ENCODE measurements at places on chromosomes 7 and 10.

DNA sequence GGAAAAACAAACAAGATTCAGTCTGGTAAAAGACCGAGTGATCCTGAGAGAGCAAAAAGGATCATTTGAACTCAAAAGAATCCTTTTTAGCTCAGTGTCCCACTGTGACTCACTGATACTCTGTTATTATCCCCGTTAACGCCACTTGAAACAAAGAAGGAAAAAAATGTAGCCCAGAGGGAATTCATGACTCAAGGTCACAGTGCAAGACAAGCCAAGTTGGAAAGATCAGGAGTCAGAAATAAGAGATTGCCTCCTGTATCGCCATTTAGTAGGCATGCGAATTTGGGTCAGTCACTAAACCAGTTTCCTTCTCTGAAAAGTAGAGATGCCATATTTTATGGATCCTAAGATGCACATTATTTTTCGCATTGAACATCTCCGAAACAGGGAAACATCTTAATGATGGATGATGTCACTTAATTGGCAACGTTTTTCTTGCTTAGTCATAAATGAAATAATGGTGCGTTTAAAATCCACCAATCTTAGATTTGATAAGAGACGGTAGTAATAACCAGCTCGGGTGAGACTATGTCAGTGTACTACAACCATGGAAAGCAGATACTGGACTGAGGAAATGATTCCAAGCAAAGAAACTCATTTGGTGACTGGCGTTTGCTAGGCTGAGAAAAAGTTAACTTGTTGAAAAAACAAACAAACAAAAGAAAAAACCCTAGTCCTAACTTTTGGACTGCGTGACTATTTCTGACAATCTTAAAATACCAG lies 502.0 kb upstream of the CELF2 start:
- no peak for DNase-seq

GRCh38 chr10:75405598-75406461 lies 4.3 kb upstream of the ZNF503 start:
- DNase-seq: no peak

DNA sequence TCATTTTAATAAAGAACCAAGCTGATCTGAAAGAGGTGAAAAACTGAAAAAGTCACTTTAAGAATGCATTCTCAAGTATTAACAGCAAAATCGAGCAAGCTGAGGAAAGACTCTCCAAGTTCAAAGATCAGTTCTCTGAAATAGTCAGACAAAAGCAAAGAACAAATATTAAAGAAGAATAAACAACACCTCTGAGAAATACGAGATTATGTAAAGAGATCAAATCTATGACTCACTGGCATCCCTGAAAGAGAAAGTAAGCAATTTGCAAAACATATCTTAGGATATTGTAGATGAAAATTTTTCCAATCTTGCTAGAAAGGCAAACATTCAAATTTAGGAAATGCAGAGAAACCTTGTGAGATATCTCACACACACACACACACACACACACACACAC lies 138.4 kb upstream of the HGF start:
- no peak for DNase-seq

- no peak for DNase-seq
Measured at GRCh38 chr7:32501522-32501921, 6.2 kb downstream of the AVL9 start.

- no peak for DNase-seq
Measured at GRCh38 chr7:159114981-159115380, 29.7 kb downstream of the VIPR2 start.

DNA sequence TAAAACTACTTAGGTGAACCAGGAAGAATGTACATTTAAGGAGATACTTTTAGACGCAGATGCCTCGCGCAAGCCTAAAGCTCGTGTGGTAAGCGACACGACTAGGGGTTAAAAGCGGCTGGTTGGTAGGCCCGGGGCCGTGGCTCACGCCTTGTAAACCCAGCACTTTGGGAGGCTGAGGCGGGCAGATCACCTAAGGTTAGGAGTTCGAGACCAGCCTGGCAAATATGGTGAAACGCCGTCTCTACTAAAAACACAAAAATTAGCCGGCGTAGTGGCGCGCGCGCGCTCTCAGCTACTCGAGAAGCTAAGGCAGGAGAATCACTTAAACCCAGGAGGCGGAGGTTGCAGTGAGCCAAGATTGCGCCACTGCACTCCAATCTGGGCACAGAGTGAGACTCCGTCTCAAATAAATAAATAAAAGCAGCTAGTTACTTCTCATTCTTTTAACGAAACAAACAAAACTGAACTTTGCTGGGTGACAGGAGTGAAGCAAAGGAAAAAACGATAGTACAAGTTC lies 879 bp downstream of the NUDT5 start:
- no peak for DNase-seq

- no peak for DNase-seq
Measured at GRCh38 chr10:49609283-49610113, 612 bp upstream of the SLC18A3 start.

DNA sequence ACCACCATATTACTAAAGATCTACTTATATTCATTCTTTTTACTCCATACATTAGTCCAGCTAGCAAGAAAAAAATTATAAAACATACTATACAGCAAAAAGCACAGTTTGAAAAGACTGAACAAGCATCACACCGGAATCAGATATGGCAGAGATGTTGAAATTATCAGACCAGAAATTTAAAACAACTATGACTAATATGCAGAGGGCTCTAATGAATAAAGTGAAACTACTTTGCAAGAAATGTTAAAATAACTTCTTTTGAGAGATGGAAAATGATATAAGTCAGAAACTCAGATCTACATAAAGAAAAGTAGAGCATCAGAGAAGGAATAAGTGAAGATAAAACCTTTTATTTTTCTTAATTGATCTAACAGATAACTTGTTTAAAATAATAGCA lies 50.9 kb downstream of the SGCE start:
- DNase-seq: no peak

DNA sequence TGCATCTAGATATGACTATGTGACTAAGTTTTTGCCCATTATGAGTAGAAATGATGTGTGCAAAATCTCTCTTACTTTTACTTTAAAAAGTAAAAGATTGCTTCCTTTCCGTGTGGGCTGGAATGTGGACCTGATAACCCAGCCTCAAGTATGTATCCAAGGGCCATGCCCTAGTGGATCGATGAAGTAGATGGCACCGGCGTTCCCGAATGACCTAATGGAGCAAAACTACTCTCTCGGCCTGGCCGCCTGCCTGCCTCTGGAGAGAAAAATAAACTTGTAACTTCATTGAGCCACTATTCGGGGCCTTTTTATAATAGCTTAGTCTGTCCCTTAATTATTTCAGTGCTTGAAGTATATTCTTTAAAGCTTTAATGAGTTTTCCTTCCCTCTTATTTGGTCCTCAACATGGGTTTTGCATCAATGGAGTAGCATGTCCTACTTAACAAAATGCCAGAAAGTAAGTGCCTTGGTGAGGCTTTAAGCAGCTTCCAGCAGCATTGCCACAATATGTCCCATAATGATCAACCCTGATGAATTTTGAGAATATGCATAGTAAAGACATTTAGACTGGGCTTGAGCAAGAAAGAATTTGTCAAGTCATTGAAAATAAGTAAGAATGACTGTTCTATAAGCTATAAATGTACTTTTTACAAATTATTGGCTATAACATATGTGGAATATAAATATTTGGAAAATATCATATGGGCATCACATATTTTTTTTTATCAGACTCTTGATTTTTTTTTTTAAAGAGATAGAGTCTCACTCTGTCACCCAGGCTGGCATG lies 61.4 kb downstream of the PLXDC2 start:
- DNase-seq: no peak

GRCh38 chr7:121259826-121260225 lies 69.0 kb upstream of the WNT16 start:
- DNase-seq: no peak

GRCh38 chr10:101230183-101230917 lies 1.1 kb upstream of the LBX1 start:
- no peak for DNase-seq

DNA sequence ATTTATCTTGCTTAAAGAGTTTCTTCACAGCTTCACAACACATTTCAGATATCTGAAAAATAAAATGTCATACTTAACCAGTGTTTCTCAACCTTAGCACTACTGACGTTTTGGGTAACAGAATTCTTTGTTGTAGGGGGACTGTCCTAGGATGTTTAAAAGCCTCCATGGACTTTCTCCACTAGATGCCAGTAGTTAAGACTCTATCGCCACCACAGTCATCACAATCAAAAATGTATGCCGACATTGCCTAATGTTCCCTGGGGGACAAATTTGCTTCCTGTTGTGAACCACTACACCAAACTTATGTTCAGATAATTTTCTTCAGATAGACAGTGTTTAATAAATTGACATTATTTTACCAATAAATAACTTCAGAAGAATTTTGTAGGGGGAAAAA lies 13.4 kb downstream of the NOC3L start:
- DNase-seq: no peak

- DNase-seq: no peak
Measured at GRCh38 chr7:94274828-94275227, 119.9 kb upstream of the COL1A2 start.

DNA sequence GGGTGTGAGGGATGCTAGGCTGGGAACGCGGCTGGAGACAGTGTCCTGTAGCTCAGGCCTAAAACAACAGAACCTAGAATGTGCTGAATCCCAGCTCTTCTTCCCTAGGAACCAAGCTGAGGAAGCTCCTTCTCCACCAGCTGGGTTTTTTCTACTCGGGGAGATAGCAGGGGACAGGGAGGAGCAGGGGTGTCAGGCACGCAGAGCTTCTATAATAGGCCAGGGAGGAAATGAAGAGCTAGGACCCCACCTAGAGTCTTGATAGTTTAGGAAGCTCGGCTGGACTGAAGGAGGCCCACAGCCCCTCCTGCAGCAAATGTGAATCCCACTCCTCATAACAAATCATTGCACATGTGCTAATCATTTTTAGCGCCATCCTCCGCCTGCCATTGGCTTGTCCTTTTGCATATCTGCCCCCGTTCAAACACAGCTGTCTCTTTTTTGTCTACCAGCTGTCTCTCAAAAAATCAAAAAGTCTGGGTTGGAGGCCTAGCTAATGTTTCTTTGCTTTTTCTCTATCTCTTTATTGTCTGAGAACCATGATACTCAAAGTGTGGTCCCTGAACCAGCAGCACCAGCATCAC lies 24.1 kb upstream of the FAM180A start:
- no peak for DNase-seq

GRCh38 chr7:106061301-106061979 lies 50.7 kb downstream of the SYPL1 start:
- no peak for DNase-seq

GRCh38 chr10:89915021-89915420 lies 213.6 kb downstream of the KIF20B start:
- DNase-seq: no peak

- DNase-seq: no peak
Measured at GRCh38 chr10:101028446-101029337, 2.2 kb downstream of the PDZD7 start.

- no peak for DNase-seq
Measured at GRCh38 chr7:80318081-80318480, 183.4 kb downstream of the GNAI1 start.

DNA sequence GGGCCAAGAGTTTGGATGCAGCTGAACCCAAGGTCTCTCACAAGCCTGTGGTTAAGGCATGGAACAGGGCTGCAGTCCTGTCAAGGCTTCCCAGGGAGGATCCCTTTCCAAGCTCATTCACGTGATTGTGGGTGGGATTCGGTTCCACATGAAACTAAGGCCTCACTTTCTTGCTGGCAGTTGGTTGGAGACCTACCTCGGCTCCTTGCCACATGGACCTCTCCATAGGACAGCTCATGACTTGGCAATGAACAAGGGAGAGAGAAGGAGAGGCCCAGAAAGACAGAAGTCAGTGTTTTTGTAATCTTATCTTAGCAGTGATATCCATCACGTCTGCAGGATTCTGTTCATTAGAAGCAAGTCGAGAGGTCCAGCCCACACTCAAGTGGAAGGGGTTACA lies 583.8 kb downstream of the LRMDA start:
- DNase-seq: no peak

DNA sequence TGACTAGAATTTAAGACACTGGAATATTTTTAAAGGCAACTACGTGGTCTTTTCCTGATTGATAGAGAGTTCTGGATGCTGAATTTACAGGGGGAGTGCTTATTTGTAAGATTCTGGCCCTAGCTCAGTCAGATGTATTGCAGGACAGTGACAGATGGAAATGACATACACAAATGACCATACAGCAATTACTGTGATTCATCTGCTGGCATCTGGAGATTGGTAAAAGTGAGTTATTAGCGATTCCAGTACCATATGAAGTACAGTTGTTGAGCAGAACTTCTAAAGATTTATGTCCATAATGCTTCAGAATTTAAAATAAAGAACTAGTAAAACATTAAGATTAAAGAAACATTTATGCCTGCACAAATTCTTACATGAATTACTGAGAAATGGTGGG lies 243.2 kb downstream of the CRPPA start:
- no peak for DNase-seq

DNA sequence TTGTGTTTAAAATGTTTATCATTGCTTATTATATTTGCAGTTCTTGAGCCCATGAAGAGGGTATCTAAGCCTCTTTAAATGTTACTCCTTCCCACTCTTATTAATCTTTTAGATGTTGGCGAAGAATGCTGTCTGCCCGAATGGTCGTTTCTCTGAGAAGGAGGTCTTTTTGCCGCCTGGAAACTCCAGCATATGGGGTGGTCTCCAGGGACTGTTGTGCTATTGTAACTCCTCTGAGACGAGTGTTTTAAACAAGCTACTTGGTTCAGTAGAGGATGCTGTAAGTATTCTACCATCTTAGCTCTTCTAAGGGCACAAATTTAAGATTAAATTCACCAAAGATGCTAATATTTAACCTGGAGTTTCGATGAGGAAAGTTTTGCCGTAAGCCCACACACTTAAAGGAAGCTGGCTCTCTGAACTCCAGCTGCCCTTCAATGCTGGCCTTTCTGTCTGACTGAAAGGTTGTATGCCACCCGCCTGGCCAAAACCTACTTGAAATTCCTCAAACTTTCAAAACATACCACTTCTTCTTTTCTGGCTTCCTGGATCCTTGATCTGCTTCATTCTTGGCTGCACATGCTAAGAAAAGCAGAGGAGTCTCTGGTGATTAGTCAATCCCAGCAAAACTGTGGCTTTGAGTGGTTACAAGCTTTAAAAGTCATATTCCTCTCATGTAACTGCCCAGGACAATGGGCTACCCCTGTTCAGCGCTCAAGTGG lies 74.7 kb downstream of the ABCA13 start:
- no peak for DNase-seq

Data from stimulated activated CD8-positive, alpha-beta memory T cell treated with anti-CD3 and anti-CD28 coated beads, Interleukin-2, amount 100 ng/mL, for 1 hour (primary cell).